GM12891 (cell line): ENCODE measurements at places on chromosomes 6 and 20.

- no peak for DNase-seq
Observed at GRCh38 chr20:36880741-36881250, 4.9 kb downstream of the TLDC2 start.

GRCh38 chr6:14353798-14354197 is 236.2 kb downstream of the CD83 start:
- DNase-seq: no peak

- peak; percentile 27 for DNase-seq
Observed at GRCh38 chr20:16517946-16518783, 55.1 kb downstream of the KIF16B start.

DNA sequence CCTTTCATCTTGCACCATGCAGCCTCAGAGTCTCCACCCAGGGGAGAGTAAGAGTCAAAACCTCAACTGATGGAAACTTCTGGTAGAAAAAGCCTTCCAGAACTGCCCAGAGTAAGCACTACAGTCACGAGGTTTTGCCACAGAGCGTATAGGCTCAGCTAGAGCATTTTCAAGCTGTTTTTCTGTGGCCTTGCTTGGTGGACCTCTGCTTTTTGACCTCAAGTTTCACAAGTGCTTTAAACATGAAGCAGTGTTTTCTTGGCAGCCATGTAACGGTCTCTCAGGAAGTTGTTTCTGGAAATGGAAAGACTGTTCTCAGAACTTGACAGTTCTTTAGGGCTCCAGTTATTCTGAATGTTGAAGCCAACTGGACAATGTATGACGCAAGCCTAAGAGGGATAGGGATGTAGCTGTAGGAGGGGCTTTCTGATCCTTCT is 146.5 kb downstream of the ZDHHC14 start:
- DNase-seq: no peak

DNA sequence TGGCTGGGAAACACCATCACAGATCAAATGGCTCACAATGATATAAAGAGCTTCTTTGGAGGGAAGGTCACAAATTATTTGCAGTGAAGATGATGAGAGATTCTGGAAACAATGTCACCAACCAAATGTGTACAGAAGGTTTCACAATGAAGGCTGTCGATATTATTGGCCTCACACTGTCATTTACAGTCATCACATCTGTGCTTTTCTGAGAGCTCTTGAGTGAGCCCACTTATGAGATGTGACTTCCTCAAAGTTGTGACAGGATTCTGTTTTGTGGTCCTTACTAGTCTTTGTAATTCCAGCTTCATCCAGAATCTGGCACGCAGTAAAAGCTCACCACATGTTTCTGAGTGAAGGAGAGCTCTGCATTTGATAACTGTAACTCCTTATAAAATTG is 133.6 kb downstream of the LMBRD1 start:
- no peak for DNase-seq

DNA sequence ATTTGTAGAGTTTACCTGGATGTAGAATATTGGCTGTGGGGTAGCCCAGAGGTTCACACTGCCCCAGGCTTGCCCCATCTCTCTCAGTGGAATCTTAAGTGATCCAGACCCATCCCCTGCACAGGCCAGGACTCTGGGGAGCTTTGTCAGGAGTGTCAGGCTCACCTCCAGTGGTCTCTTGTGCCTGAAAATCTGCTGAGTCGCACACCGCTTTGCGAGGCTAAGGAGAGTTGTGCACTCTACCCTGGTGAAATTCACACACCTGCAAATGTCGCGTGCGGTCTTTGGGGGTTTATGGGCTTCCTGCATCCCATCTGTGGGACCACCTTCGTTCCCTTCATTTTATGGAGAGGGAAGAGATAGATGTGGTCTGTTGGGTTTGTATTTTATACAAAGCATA is 63.6 kb upstream of the KIF25 start:
- no peak for DNase-seq

- no peak for DNase-seq
Observed at GRCh38 chr6:73041051-73041450, 184.2 kb downstream of the KHDC1L start.

DNA sequence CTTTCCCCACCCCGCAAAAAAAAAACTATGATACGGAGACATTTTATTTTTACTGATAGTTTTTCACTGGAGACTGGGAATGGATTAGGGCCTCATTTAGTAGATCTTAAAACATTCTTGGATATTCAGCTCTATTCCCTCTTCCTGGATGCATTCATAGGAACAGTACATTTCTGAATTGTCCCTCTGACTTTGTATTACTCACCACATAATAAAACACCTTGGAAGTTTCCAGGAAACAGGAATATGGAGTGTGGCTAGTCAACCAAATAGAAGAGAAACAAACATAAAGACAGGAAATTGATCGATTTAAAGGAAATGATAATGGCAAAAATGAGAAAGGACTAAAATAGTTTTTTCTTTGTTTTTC is 147.7 kb downstream of the GPX5 start:
- DNase-seq: no peak

DNA sequence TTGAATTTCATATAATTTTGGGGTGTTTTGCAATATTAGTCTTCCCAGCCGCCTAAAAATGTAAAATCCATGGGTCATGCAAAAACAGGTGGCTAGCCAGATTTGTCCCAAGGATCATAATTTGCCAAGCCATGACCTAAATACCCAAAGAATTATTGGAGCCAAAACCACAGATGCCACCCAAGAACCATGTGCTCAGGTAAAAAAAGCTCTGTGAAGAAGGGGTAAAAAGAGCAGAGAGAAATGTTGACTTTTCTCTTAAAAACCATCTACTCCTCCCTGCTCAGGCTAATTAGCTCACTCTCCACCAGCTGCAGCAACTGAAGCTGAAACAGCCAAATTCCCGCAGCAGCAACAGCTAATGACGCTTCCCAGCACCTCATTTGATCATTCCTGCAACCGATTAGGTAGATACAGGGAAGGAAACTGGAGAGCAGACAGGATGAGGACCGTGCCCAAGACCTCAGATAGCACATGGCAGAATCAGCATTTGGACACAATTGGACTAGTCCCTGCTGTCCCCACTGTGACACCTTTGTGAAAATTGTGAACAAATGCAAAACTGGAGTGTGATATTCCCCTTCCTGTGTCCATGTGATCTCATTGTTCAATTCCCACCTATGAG is 107.9 kb upstream of the NXT1 start:
- no peak for DNase-seq

DNA sequence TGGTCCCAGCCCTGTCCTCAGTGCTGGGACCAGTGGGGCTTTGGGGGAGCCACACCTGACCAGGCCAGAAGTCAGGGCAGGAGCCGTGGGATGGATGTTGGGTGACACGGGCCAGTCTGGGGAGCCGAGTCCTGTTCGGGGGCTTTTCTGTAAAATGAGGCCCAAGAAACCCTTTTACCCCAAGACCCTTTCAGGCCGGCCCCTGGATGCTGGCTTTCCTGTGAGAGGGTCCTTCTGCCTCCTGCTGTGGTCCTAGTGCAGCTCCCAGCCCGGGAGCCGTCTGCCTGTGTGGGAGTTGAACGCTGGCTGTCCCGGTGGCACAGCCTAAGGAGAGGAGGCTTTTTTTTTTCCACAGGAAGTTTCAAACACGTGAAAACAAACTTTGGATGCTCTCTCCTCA is 123.2 kb downstream of the TMEM242 start:
- no peak for DNase-seq

DNA sequence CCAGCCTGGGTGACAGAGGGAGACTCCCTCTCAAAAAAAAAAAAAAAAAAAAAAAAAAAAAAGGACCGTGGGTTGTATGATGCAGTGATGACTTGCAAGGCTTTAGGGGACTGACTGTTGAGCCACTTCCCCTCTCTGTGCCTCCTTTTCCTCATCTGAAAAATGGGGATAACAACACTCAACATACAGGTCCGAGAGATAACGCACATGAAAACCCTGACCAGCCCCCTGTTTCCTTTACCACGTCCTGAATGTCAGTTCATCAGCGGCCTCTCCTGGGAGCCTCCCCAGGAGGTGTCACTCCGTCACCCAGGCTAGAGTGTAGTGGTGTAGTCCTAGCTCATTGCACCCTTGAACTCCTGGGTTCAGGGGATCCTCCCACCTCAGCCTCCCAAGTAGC is 3.9 kb downstream of the SLA2 start:
- DNase-seq: no peak

DNA sequence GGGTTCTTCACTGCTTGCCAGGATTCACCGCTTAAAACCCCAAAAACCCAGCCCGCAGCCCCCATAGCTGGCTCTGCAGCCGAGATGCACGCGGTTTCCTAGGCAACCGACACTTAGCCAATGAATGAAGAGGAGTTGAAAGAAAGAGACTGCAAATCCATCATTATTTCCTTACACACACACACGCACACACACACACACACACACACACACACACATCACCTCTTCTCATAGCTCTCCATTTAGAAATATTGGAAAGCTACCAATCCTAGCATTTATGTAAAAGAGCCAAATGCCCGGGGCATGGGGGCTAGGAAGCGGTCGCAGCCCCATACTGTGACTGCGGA is 3.4 kb upstream of the TUBB2B start:
- no peak for DNase-seq

GRCh38 chr20:57927376-57927775 is 217.6 kb upstream of the PMEPA1 start:
- no peak for DNase-seq

DNA sequence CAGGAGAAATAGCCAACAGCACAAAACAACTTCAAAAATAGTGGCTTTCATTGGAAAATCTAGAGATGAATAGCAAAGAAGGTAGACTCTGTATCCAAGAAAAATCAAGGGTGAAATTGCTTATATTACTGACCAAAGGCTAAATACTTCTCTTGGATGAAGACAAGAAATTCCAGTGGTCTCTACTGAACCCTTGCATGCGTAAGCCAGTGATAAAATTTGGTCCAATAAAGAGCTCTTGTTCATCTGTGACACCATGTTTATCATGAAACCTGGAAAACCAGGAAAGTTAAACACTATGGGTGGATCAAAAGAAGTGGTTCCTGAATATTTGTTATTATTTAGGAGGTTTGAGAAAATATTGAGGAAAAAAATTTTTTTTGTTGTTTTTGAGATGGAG is 25.6 kb upstream of the SASH1 start:
- DNase-seq: no peak

DNA sequence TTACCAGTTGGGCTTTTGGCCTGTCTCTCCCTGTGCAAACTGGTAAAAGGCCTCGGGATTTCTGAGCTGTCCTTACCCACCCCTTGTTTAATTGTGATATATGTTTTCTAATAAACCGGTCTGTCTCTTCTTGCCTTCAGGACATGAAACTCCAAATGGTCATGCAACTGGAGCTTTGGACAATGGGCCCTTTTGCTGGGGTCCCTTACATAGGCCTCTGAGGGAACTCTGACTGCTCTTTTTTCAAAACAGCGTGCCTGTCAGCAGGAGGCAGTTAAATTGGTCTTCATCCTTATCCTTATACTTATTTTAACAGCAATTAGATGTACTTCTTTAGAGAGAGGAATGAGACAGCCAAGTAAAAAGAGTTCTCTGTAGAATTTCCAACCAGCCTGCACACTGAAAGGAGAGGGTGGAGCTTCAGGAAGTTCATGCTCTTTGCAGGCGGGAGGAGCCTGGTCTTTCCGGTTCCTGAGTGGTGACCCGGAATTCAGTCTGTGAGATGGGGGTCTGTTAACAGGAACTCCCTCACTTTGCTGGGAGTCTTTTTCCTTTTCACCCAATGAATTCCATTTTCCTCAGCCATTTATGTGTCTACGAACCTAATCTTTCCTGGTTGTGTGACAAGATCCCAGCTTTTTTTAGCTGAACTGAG is 299.6 kb upstream of the GJE1 start:
- DNase-seq: no peak
